Mucosa of gallbladder (tissue), 1 donor: ENCODE measurements at places on chromosomes 6 and 20. TPM values are rescaled to one million over a fixed set of nuclear protein-coding genes. Genes with fewer than 3 reads are reported as not detected.
A peak's percentile ranks its signal among the peaks of the same experiment; 100 is the strongest.

DNA sequence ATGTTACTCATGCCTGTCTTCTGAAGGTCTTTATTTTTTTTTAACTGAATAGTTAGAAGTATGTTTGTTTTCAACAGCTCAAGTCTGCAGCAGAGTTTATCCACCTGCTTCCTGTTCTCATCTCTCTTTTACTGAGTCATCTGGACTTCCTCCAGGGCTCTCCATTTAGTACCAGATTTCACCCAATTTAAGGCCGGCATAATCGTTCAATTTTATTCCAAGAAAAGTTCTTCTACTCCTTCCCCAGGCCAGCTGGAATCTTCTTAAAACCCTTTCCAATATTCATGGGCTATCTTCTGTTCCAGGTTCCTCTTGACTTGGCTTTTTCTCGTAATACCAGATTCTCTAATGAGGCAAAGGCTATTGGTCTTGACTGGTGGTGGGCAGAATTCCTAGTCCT lies 79.0 kb upstream of the LAMA2 start:
- DNase-seq, result peak; percentile 13

DNA sequence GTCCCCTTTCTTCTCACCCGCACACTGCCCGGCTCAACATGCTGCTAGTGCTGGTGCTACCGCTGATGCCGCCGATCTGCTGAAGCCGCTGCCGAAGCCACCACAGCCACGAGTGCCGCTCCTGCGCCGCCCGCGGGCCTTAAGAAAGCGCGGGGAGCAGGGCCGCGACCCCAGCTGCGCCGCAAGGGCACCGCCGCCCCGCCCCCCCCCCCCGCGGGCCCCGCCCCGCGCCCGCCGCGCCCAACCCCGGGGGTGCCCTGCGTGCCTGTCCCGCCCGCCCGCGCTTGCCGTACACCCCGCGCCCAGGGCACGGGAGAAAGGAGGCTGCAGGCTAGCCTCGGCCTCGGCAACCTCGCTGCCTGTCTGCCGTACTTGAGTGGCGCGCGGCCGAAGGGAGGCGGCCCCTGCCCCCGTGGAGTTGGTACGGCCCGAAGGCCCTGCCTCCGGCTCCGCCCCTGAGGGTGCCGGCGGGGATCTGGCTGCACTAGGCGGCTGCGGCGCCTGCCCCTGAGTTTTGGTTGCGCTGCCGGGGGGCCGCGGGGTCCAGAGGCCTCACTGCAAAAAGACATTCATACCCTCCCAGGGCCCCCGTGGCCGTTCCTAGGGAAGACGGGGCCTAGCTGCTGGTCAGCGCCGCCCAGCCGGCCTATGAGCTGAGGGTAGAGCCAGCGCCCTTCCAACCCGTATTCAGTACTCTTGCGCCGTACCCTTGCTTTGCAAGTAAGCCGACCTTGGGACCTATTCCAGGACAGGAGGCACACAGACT lies at the start of gene SOD2:
TSS of gene SOD2 (minus strand) at position 114 of the 766 bp plus-strand sequence. CDS start at position 40, 74 bp downstream.
- peak; percentile 79 for DNase-seq

GRCh38 chr6:36662827-36663256 lies 15.7 kb upstream of the CDKN1A start:
- no peak for DNase-seq

DNA sequence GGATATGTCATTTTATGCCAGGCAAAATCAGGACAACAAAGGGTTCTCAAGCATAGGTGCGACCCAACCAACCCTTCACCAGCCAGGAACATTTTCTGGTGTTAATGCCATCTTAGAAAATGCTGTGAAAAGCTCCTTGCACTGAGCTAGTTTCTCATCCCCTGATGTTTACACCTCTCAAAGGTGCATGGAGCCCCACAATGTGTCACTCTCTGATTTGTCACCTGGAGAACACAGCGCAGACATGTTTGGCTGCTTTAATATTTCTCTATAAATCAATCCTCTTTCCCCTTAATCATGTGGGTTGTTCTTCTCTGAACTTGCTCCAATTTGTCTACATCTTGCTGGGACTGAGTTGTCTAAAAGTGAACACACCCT lies 244.3 kb downstream of the TSHZ2 start:
- no peak for DNase-seq

- no peak for DNase-seq
Measured at GRCh38 chr6:44788387-44788981, 401.0 kb downstream of the CDC5L start.

- DNase-seq, result no peak
Measured at GRCh38 chr6:106253731-106254130, 71.8 kb downstream of the ATG5 start.

DNA sequence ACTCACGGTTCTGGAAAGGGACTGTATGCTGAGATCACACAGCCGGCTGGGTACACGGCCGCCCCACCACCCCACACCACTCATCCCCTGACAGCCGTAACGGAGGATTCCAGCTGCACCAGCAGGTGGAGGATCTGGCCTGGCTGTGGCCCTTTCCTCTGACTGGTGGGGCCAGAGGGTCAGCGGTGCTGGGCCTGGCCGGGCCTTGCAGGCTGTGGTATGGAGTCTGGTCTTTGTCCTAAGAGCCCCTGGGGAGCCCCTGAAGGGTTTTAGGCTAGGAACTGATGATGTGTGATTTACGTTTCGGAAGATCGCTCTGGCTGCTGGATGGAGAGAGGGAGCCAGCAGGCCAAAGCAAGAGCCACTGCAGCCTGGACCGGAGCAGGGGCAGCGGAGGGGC lies 26.6 kb downstream of the NOL4L start:
- no peak for DNase-seq

The GGT7 gene
- total RNA-seq, result 40.6 TPM

The DDX39B gene
- 246 TPM for total RNA-seq

The LAMA5 gene
- total RNA-seq, result 298 TPM
